ENCODE measurements at places on chromosomes 16 and 17.

- no peak for DNase-seq
These were observed 110.8 kb upstream of the DNAH9 start for GRCh38 chr17:11487469-11487868.

DNA sequence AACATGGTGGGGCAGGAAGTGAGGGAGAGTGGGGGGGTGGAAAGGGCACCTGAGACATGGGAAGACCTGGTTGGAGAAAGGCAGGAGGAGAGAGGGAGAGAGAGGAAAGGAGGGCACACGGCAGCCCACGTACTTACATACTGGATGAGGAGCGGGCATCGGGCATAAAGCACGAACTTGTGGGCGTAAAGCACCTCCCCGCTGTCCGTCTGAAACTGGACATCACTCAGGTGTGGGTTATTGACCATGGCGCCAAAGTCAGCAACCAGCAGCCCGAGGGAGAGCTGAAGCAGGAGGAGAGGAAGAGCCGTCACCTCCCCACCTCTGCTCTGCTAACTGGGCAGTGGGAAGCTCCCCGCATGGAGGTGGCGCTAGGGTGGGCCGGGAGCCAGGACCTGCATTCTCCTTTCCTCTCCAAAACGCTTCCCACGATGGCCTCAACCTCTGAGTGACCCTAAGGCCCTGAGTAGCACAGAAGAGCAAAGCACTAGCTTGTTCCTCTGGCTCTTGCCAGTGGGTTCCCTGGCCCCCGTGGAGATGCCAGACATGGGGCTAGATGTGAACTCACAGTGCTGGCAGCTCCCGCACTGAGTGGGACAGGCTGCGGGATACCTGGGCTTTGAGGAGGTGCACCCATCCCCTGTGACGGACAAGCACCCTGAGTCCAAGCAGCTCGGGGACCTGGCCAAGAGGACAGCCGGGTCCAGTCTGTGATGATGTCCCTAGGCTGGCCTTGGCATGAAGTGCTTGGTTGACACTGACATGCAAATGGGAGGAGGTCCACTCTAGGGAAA, 16.9 kb downstream of the SLX4 start:
- DNase-seq = no peak

GRCh38 chr16:62475573-62475972, 439.3 kb upstream of the CDH8 start:
- DNase-seq = no peak

GRCh38 chr17:6255322-6255721, 179.6 kb downstream of the AIPL1 start:
- DNase-seq = no peak

- DNase-seq = no peak
These were observed 1.7 kb downstream of the CAPNS2 start for GRCh38 chr16:55568207-55568606.

- no peak for DNase-seq
These were observed 2.6 kb upstream of the TMEM219 start for GRCh38 chr16:29959293-29959692.
